Left forelimb (tissue), 1 donor: ENCODE measurements at places on chromosomes 12 and 14.

DNA sequence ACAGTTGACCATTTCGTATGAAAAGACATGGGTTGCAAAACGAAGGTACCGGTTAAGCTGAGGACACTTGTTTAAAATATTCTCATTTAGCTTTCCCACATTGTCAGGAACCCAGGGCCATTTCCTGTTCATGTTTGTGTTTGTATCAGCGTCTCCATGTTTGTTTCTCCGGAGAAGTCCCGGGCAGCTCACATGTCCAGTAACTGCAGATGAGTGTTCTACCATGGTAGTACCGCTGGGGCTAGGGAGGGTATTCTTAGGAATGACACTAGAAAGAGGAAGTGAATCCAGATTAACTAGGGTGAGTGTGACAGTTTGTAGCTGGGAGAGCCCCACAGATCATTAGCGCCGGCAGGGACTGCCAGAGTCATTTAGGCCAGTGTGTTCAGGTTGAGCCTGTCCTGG, 50.0 kb upstream of the EVL start:
- DNase-seq = no peak

GRCh38 chr12:10069976-10070375, 28.8 kb downstream of the CLEC1A start:
- DNase-seq = no peak

DNA sequence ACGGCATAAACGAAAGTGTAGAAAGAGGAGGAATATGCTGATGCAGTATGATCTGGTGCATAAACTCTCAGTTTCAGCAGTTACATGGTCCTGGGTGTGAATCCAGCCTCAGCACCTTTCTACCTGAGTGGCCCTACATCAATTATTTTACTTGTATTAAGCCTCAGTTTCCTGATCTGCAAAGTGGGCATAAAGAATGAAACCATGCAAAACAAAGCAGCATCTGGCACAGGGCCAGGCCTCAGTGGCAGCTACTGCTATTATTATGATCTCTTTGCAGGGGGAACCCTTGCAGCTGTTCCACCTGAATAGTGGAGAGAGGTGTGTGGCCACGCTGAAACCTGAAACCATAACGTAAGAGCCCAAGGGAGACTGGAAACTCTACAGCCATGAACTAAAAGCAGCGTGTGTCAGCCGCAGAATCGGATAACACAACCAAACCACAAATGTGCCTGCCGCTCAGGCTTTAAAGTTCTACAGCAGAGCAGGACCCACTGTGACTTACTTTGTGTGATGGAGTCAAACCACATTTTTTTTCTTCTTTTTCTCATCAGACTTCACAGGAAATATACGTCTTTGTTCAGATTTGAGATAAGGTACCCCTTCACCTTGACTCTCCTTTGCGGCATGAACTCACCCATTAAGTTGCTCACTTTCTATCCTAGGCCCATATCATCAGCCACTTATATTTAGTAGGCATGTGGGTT, 29.2 kb upstream of the FOS start:
- no peak for DNase-seq

- no peak for DNase-seq
Measured at GRCh38 chr14:67464377-67464776, 24.1 kb downstream of the TMEM229B start.

GRCh38 chr12:68633614-68634558, 23.2 kb downstream of the RAP1B start:
- no peak for DNase-seq

GRCh38 chr12:31929027-31929526, 30.1 kb upstream of the RESF1 start:
- no peak for DNase-seq
